Activated T-helper 9 cell treated with anti-CD3 and anti-CD28 coated beads, Interleukin-2, amount 50 U/mL, for 16 hours (primary cell): ENCODE measurements at places on chromosomes 2 and 18.

DNA sequence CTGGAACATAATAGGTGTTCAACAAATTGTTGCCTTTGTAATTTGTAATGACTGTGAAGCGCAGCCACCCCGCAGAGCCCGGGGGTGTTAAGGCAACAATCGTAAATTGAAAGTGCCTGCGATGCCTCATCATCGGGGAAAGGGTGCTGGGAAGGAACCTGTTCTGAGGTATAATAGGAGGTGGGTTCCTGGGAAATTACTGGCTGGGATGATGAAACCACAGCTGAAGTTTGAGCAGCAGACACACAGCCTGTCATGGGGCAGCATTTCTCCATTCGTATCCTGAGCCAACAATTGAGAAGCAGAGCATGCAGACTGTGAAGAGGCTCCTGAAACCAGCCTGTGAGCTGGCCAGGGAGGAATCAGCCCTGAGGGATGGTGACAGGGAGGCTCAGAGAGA is 404.0 kb upstream of the MYT1L start:
- DNase-seq, result no peak

- no peak for DNase-seq
Measured at GRCh38 chr18:13051159-13051558, 60.0 kb downstream of the CEP192 start.

GRCh38 chr2:63029058-63029457 is 21.6 kb upstream of the OTX1 start:
- no peak for DNase-seq

DNA sequence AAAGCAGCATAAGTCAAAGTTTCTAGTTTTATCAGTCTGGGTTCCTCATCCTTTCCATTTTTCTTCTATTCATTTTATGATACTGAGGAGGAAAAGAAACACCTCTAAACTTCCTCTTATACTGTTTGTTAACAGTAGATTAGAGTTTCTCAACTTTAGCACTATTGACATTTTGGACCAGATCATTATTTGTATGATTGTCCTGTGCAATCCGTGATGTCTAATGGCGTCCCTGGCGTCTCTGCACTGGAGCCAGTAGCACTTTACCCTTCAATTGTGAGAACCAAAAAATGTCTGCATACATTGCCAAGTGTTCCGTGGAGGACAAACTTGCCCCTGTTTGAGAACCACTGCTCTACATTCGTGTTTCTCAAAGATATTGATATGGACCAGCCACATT is 25.2 kb downstream of the PTPN4 start:
- no peak for DNase-seq

DNA sequence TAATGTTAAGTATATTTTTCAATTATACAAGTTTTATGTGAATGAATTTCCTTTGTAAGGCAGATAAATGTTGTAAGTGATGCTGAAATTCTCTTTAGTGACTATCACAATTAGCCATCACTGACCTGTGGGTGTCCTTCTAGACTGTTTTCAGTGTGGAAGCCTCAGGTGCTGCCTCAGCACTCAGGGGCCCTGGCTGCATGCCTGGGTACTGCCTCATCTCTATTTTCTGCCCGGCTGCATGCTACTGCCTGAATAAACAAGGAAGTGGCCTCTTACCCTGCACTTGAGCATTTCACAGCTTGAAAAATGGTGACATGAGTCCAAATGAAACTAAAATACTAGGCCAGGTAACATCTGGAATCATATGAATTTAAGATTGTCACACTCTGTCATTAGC is 787.6 kb upstream of the SALL3 start:
- no peak for DNase-seq

DNA sequence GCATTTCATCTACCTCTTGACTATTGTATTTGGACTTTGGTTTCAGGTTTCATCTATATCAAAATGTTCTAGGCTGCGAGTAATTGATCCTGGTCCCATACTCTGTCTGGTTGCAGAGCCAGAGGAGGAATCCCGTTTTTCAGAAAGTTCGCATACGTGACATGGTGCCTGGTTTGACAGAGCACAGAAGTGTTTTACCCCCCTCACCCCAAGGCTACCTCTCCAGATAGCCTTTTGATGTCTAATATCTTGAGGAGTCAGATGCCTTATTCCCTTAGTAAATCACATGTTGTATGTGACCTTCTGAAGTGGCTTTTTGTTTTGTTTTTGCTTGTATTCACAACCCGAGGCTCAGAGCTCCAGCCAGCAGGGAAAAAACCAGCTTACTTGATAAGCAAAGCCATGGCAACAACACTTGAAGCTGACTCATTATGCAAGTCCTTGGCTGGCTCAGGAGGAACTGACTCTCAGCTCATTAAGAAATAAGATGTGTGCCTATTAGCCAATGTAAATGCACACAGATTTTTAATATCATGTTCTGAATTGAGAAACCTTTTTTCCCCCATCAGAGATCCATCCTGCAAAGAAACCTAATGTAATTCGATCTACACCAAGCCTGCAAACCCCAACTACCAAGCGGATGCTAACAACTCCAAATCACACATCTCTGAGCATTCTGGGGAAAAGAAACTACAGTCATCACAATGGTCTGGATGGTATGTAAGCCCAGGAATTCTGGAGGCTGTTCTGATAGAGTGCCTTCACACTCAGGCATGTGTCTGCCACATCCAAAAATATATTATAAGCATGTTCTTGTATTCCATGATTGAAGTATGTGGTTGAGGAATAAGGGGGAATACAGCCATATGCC is 41.4 kb downstream of the OXER1 start:
- DNase-seq, result no peak

GRCh38 chr2:32452338-32453064 is 95.7 kb downstream of the BIRC6 start:
- no peak for DNase-seq

DNA sequence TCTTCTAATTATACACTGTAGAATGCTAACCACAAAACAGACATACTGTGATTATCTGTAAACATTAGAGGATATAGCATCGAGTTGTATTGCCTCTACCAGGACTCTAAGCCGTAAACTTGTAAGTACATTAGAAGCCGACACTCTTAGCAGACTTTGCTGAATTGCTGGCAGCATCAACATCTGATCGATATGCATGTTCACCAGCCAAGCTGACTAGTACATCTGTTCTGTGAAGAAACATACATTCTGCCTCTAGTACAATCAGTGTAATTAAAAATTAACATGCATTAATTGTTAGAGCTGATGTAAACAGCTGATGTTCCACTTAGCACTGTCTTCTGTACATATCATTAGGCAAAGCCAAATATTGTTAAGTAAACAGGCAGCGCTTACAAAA is 502.2 kb downstream of the NR4A2 start:
- no peak for DNase-seq

- no peak for DNase-seq
Measured at GRCh38 chr2:63225964-63226686, 175.5 kb downstream of the OTX1 start.

GRCh38 chr2:215879977-215880940 is 133.1 kb downstream of the MREG start:
- DNase-seq, result no peak
